Stimulated activated CD4-positive, alpha-beta T cell treated with anti-CD3 and anti-CD28 coated beads, Interleukin-4, amount 100 ng/mL, for 48 hours (primary cell): ENCODE measurements at places on chromosomes 6 and 20.

DNA sequence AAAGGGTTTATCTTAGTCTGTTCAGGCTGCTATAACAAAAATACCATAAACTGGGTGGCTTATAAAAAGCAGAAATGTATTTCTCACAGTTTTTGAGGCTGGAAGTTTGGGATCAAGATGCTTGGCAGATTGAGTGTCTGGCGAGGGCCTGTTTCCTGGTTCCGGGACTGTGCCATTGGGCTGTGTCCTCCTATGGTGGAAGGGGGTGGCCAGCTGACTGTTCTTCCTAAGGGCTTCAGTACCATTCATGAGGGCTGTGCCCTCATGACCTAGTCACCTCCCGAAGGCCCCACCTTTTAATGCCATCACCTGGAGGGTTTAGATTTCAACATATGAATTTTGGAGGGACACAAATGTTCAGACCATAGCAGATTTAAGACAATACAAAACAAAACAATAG is 91.2 kb downstream of the ARID1B start:
- no peak for DNase-seq

DNA sequence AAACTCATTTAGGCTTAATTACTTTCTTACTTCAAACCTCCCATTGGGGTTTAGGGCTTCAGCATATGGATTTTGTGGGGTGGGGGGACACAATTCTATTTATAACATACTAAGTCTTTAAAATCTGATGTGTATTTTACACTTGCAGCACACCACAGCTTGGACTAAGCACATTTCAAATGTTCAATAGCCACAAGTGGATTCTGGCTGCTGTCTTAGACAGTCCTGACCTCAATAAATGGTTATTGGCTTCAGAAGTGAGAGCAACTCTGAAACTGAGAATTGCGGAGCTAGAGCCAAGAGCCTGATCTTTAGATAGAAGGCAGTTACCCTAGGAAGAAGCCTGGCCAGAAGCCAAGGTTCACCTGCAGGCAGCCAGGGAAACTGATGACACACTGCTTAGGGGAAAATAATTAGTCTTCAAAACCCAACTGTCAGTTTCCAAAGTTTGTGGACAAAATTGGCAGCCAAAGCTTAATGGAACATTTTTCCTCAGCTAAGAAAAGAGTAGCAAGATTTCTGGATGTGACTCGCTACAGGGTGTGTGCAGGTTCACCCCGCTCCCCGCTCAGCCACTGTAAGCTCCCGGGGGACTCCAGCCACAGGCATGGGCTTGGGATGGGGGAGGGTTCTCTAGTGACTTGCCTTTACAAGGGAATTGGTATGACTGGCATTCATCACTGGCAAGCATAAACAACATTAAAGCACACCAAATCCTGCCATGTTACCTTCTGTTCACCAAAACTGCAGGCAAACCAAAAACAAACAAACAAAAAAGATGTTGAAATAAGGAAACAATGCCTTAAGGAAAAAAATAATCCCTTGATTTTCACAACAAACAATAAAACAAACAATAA is 219.8 kb downstream of the TFAP2A start:
- no peak for DNase-seq

DNA sequence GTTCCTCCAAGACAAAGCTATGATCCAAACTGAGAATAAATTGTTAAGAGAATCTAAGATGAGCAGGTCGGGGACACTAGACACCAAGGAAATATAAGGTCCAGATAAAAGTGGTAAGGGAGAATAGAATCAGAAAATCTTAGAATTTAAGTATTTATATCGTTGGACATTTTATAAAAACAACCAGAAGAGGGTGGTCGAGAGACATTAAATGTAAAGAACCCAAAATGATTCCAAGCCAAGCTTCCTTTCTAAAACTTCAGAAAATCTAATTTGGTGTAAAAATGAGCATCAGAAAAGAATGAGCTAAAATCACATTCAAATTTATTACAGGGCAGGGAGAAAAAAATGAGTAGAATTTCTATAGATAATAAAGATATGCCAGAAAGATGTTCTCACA is 97.8 kb upstream of the OGFRL1 start:
- no peak for DNase-seq

DNA sequence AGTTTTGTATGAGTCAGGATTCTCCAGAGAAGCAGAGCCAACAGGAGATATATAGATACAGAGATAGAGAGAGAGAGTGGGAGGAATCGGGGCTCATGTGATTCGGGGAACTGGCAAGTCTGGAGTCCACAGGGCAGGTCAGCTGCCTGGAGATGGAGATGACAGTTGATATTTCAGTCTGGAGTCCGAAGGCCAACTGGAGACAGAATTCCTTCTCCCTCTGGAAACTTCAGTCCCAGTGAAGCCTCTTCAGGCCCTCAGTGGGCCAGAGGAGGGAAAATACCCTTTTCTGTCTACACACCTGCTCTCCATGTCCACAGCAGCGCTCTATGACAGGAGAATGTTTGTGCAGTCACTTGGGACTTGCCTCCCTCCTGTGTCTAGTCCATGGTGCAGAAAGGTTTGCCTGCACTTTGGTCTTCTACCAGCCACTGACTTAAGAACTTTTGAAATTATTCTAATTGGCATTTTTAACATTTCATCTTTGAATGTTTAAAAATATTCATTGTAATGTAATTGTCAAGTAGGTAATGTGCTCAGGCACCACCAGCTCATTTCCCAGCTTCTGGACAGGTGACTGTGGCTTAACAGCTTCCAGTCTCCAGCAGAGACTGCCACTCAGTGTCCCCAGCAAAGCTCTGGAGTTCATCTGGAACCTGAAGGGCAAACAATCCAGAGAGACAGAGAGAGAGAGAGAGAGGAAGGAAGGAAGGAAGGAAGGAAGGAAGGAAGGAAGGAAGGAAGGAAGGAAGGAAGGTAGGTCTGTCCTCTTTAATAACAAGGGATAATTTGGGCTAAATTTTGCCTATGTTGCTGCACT is 43.8 kb upstream of the AFDN start:
- DNase-seq, result no peak

GRCh38 chr20:14673164-14673563 is 335.8 kb upstream of the FLRT3 start:
- DNase-seq, result no peak

DNA sequence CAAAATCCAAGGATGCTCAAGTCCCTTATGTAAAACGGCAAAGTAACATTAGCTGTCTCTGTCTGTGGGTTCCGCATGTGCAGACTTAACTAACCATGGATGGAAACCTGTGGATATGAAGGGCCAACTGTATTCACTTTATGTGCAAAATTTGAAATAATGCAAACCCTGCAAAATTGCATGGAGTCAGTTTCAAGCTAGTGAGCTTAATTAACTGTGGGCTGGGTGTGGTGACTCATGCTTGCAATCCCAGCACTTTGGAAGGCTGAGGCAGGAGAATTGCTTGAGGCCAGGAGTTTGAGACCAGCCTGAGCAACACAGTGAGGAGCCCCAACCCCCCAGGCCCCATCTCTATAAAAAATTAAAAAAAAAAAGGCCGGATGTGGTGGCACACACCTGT is 81.4 kb downstream of the ANKS1A start:
- no peak for DNase-seq
